ENCODE measurements at places on chromosomes 7 and 10.

DNA sequence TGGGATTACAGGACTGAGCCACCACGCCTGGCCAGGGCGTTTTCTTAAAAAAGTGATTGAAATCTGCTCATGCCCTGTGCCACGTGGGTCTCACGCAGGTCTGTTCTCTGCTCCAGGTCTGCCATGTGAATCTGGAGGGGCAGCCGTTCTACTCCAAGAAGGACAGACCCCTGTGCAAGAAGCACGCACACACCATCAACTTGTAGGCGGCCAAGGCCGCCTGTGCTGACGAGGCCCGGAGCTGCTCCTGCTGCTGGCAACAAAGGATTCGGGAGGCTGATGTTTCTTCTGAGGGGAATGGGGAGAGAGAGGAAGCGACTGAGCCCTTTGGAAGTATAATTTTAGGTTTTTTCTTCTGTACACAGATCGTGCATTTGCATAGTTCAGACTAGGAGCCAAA, 23.6 kb upstream of the BMPR1A start:
- no peak for DNase-seq

- no peak for DNase-seq
Measured at GRCh38 chr10:1171586-1171985, 115.4 kb downstream of the WDR37 start.

GRCh38 chr10:126580873-126581647, 89.4 kb downstream of the C10orf90 start:
- DNase-seq = no peak

DNA sequence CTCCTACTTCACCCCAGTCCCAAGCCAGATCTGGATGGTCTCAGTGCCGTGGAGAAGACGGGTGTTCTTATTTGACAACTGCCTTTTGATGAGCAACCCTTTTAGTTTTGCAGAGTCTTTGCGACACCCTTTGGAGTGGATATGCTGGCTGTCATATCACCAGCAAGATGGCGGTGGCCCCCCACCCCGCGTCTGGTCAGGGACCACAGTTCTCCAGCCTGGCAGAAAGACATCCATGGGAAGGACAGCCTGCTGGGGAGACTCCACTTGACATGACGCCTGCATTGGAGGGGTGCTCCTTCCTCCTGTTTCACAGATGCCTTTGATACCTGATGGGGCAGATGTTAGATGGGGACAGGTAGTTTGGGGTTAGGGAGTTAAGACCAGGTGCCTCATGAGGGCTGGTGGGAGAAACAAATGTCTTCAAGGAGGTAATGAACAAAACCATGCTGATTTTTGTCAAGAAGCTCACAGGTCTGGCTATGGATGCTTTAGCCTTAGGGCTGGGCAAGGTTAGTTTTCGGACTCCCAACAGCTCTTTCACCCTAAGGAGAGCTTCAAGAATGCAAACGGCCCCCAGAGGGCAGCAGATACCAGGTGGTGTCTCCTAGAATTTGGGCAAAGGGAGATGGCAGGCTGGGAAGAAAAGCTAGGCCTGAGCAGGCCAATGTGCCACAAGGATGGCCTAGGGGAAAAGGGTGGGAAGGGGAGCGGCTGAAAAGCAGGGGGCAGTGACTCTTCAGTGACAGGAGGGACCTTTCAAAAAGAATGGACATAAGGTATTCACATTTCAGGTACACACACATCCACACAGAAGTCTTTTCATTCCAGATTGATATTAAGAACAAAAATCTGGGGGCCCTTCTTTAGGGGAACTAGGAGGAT, 95.2 kb downstream of the CLEC2L start:
- no peak for DNase-seq

DNA sequence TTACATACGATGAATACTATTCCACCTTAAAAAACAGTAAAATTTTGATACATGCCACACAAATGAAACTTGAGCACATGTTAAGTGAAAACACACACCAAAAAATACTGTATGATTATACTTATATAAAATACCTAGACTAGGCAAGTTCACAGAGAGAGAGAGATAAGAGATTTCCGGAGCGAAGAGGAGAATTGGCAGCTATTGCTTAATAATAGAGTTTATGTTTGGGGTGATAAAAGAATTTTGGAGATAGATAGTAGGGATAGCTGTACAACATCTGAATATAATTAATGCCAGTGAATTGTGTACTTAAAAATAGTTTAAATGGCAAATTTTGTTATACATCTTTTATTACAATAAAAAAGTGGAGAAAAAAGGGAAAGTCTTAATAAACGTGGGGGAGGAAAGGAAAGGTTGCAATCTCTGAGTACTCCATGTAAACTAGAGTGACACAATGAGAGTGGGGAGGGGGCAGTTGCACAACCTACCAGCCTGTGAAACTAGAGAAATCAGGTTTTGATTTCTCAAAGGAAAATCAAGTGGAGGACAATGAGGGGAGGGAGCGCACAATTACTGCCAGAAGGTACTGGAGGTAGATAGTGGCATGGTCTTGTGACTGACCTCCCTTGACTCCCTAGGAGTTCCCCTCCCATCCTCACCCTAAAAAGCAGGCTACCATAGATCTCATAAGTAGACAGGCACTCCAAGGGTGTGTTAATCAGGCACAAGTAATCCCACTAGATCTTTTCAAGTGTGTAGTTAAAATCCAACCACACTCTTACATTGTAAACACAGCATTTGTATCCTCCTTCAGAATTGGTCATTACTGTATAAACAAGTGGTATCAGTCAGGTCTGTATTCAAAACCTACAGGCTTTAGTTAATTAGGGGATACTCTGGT, 31.6 kb upstream of the ANK3 start:
- DNase-seq = no peak

DNA sequence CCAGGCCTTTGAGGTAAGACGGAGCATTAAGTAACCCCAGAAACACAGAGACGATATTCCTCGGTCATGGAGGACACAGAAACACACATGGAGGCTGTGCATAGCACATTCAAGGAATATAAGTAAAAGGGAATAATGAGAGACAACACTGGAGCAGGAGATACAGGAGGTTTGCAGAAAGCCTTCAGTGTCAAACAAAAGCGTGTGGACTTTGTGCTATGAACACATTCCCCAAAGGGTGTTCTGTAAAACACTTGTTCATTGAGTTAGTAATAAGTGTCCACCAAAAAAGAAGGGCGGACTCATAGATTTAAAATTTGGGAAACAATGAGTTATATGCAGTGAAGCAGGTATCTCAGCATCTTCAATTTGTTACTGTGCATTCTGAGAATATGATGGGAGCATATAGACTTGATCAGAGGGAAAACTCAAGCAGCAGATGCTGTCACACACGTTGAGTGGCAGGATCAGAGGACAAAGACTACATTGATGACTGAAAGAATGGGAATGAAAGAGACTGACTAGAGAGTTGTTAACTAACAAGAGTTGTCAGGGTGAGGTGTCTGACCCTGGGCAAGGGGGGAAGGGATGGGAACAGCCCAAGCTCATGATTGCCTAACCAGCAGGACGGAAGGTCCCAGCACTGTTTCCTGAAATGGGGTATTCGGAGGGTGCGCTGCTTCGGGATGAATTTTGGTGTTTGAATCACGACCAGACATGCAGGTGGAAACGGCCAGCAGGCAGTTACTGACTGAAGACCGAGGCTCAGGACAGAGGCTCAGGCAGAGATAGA, 85.2 kb upstream of the VIPR2 start:
- DNase-seq = no peak

- DNase-seq = no peak
Measured at GRCh38 chr10:11830836-11831519, 7.8 kb downstream of the PROSER2 start.

DNA sequence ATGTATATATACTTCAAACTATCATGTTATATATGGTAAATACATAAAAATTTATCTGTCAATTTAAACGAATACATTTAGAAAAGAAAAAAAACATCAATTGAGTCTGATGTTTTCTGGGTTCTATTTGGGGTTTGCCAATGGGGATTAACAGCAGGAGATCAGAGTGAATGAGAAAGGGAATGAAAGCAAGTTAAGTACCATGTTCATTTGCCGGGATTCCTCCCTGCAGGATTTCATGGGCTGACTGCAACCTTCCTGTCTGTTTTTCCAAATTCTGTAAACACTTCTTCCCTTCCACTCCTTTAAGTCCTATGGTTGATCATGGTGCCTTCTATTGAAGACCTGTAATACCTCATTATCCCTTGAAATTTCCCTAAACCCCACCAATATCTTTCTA, 33.9 kb upstream of the SEMA3A start:
- DNase-seq = no peak
